T-helper 2 cell treated with Interferon-gamma antibody and Interleukin-4, amounts not matched to agents 100 ng/mL and 5 ng/mL, for 36 hours (primary cell): ENCODE measurements at places on chromosomes 4 and X. TPM values are rescaled to one million over a fixed set of nuclear protein-coding genes. Genes with fewer than 3 reads are reported as not detected.

Gene CACNA1F
- 0.14 and 0.36 TPM in 2 replicates for total RNA-seq

Gene VCX3B
- not detected in 2 replicates for total RNA-seq

Gene P2RY4
- total RNA-seq = 0.20 and 0.34 TPM in 2 replicates

Gene CD38
- 176 and 178 TPM in 2 replicates for total RNA-seq

Gene ANOS1
- 0.05 TPM in 1 of 2 replicates, not detected in the other for total RNA-seq

Gene GABRQ
- total RNA-seq = 0.02 TPM in 1 of 2 replicates, not detected in the other

Gene PAGE2B
- total RNA-seq = 0.36 TPM in 1 of 2 replicates, not detected in the other

Gene SLC4A4
- 1.8 and 1.9 TPM in 2 replicates for total RNA-seq

Gene BEX5
- 1.7 and 2.1 TPM in 2 replicates for total RNA-seq

Gene GLRA3
- total RNA-seq = not detected in 2 replicates

Gene TLR2
- 3.9 and 4.5 TPM in 2 replicates for total RNA-seq

Gene GPRASP2
- 0.25 and 0.30 TPM in 2 replicates for total RNA-seq

Gene ATXN3L
- total RNA-seq = not detected in 2 replicates
